Psoas muscle (tissue), 8 donors: ENCODE measurements at places on chromosomes 5 and 9.

- DNase-seq, result no peak
These were observed 551.6 kb downstream of the PRDM9 start for GRCh38 chr5:24059006-24059405.

DNA sequence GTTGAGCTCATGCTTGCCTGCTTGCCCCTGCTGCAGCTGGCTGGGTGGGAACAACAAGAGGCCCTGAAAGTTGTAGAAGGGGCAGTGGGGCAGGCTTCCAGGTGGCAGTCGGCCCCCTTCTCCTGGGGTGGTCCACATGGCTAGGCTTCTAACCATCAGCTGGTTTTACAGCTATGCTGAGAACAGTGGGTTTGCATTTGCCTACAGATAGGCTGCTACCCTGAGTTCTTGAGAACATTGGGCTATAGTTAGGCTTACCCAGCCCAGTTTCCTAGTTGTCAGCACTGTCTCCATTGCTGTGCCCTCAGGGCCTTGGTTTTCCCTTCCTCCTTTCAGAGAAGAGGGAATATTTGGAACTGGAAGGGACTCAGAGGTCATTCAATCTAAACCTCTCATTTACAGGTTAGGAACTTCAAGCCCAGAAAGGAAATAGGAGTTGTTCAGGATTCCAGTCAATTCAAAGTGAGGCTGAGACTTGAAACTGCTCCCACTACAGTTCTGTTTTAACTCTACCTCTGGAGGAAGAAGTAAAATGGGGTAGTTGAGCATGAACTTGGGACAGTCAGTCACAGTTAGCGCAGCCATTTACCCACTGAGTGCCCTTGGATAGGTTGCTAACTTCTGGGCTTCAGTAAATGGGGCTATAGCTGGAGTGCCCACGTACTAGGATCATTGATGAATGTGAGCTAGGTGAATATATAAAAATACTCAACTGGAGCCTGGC lies 11.5 kb downstream of the LARP1 start:
- no peak for DNase-seq

DNA sequence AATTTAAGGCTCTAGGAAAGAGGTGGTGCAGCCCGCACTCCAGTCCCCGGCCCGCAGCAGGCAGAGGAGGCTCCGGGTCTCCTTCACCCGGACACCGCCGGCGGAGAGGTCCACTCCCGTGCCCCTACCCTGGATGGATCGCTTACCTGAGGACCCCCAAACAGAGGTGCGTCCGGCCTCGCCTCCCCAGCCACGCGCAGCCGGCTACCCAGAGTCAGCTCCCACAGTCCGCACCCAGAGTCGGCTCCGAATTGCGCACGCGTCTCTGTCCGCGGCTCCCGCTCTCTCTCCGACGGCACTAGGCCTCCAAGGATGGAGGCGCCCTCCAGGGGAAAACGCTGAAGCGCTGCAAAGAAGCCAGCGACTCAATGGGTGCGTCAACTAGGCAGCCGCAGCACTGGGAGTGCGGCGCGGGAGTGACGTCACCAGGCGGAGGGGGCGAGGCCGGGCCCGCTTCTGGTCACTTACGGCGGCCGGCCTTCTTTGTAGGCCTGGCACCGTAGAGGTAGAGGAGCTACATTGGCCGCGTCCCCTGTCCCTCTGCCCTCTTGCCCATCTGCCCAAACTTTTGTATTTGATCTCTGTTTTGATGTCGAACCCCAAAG lies at the start of gene ELP1:
ELP1 (minus strand) TSS at position 407 of the 605 bp plus-strand sequence. CDS start 2,978 bp downstream, outside the sequence.
- DNase-seq, result peak; percentile 92

- DNase-seq, result no peak
These were observed 173.5 kb downstream of the FAM174A start for GRCh38 chr5:100708645-100709171.

DNA sequence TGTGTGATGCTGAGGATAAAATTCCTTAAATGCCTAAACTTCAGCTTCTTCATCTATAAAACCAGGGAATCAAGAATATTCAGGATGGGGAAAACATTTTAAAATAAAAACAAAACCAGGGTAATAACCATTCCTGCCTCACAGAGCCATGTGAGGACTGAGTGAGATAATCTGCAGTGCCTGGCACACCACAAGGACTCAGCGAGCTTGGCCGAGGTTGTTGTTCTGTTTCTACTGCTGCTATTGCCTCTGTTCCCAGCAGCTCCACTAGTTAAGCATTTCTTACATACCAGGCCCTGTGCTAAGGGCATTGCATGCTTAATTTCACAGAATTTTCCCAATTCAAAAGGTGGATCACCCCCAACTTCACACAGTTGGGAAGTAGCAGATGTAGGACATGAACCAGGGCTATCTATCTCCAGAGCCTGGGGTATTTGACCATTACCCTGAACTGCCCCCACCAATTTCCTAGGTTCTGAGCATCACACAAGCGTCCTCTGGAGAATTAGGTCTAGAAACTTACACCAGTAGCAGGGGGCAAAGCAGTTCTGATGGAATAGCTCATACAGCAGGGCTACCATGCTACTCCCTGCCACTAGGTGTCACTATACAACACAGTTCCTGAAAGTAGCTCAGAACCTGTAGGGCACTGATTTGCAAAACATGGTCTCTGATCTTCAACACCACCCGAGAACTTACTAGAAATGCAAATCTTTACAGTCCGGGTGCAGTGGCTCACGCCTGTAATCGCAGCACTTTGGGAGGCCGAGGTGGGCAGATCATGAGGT lies 74.3 kb downstream of the LRSAM1 start:
- DNase-seq, result no peak

GRCh38 chr5:10021248-10021647 lies 228.4 kb downstream of the ATPSCKMT start:
- DNase-seq, result no peak
